ENCODE measurements at places on chromosomes 7 and 10.

DNA sequence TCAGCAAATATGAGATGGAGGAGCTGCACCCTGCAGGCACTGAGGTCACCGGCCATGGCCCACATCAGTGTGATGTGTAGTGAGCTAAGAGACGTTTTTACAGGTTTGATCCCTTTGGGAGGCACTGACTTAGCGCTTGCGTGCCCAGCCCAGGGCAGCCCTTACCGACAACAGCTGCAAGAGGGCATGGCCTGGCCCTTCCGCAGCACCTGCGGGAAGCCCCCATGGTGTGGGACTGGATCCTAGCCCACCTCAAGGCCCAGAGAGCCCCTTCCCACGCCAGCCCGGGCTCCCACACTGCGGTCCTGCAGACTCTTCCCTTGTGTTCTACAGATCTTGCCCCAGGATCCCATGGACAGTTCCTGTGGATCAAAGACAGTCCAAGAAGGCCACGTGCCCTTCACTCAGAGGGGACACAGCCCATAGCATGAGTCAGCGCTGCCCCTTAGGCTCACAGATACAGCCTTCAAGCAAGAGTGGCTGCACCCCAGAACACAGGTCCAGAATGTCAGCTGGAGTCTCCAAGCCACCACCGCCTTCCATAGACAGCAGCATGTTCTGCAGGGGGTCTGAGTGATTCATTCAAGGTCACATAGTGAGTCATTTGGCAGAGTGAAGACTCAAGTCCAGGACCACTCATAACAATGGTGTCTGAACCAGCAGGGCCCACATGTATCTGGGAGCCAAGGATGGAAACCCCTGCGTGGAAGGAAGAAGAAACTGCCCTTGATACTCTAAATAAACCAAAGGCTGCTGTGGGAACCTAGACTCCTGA, 25.4 kb downstream of the TLL2 start:
- H3K27me3 ChIP-seq: no peaks in the 10 kb centered on the region
- no peak overlapping the region for H3K27ac ChIP-seq
- DNase-seq: no peak
- H3K4me3 ChIP-seq: no peak overlapping the region
- no peaks in the 10 kb centered on the region for H3K36me3 ChIP-seq

GRCh38 chr7:84204655-84205054, 10.1 kb upstream of the SEMA3A start:
- no peak overlapping the region for H3K4me3 ChIP-seq
- no peaks in the 10 kb centered on the region for H3K27me3 ChIP-seq
- DNase-seq: no peak
- H3K4me1 ChIP-seq: no peaks in the 10 kb centered on the region
- H3K27ac ChIP-seq: no peak overlapping the region

- H3K27me3 ChIP-seq: no peaks in the 10 kb centered on the region
- H3K36me3 ChIP-seq: no peaks in the 10 kb centered on the region
- H3K27ac ChIP-seq: no peak overlapping the region
- DNase-seq: no peak
These were observed 281.9 kb downstream of the PPP1R3A start for GRCh38 chr7:113636727-113637421.

DNA sequence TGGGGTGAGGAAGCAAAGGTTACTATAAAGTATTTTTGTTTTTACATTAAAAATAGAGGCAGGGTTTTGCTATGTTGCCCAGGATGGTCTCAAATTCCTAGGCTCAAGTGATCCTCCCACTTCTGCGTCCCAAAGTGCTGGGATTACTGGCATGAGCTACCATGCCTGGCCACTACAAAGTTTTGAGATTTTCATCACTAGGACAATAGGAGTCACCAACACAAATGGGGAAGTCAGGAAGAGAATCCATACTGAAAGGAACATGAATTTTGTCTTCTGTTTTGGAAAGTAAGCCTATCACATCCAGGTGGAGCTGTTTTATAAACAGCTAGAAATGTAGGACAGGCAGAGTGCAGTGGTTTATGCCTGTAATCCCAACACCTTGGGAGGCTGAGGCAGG, 20.0 kb upstream of the CAPZA2 start:
- H3K36me3 ChIP-seq: no peaks in the 10 kb centered on the region
- H3K4me1 ChIP-seq: no peaks in the 10 kb centered on the region
- H3K27ac ChIP-seq: no peak overlapping the region
- no peak overlapping the region for H3K4me3 ChIP-seq

DNA sequence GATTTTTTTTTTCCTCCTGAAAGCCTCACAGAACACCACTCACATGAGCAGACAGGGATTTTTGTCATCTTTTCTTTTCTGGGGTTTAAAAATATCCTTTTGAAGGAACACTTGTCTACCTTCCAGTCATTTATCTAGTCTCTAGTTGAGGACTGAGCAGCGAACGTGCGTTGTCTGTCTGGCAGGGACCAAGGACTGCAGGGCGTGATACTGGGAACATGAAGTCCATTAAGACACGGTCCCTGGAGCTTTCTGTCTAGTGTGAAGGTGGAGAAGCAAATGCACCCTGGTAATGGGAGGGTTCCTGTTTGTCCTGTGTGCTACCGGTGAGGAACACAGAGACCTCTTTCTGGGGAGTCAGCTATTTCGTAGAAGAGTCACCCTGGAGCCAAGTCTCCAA, 207.4 kb downstream of the TMEM178B start:
- no peak for DNase-seq
- no peak overlapping the region for H3K27ac ChIP-seq
- no peaks in the 10 kb centered on the region for H3K36me3 ChIP-seq
- H3K4me1 ChIP-seq: no peaks in the 10 kb centered on the region
- no peak overlapping the region for H3K4me3 ChIP-seq

GRCh38 chr7:91941450-91941849, 788 bp downstream of the AKAP9 start:
- H3K27ac ChIP-seq: peak overlapping the region; percentile 92
- no peak for DNase-seq
- H3K27me3 ChIP-seq: no peaks in the 10 kb centered on the region
- peaks cover 8% of the 10 kb centered on the region for H3K4me1 ChIP-seq
- H3K36me3 ChIP-seq: no peaks in the 10 kb centered on the region
- H3K4me3 ChIP-seq: peak overlapping the region; percentile 88

DNA sequence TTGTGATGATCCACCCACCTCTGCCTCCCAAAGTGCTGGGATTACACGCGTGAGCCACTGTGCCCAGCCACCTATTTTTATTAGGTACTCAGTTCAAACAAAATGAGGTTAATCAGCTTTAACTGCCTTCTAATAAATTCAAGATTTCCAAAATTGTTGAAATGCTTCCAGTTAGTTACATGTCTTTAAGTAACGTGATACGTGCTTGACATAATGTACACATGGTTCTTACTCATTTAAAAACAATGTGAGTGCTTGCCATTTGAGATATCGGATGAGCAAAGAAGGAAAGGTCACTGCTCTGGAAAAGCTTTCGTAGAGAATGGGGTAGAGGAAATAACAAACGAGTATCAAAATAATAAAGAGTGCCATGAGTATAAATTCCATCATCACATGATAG, 83.6 kb downstream of the KMT2E start:
- DNase-seq: no peak
- no peaks in the 10 kb centered on the region for H3K4me1 ChIP-seq
- H3K4me3 ChIP-seq: no peak overlapping the region
- peaks cover 55% of the 10 kb centered on the region for H3K36me3 ChIP-seq

Measured in effector memory CD4-positive, alpha-beta T cell (primary cell).